ENCODE measurements at places on chromosomes 12 and 14.

DNA sequence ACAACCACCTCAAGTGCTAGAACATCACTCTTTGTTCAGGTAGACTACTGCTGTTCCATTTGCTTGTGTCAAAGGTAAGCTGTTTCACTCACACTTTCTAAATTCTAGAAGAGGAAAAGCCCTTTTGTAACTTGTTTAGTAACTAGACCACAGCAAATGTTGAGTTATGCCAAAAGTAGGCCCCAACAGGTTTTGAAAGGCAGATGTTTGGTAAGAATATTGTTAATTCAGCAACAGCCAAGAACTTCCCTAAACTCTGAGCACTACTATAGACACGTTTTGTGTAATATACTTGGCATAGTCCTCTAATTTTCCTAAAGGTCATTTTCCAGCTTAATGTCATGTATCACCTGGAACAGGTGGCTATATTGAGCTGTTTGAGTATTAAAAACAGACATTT, 79.0 kb downstream of the DCAF5 start:
- DNase-seq: no peak

DNA sequence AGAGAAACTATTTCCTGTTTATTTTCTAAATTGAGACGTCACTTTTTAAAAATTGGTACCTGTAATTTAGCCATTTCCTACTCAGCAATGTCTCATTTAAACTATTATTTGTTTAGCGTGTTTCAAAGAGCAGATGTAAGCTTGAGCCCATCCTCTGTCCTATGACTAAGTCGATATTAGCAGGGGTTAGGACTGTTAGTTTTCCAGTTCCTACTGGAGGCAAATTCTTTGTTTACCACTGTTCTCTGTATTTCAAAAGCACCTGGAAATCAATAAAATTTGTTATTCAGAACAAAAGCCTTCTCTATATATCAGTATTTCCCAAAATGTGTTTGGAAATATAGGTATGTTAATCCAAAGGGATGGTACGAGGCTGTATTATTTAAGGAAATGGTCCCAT, 42.4 kb downstream of the MDM2 start:
- DNase-seq: no peak

- DNase-seq: peak; percentile 77
These were observed 150.3 kb downstream of the TGFB3 start for GRCh38 chr14:75831455-75831854.

DNA sequence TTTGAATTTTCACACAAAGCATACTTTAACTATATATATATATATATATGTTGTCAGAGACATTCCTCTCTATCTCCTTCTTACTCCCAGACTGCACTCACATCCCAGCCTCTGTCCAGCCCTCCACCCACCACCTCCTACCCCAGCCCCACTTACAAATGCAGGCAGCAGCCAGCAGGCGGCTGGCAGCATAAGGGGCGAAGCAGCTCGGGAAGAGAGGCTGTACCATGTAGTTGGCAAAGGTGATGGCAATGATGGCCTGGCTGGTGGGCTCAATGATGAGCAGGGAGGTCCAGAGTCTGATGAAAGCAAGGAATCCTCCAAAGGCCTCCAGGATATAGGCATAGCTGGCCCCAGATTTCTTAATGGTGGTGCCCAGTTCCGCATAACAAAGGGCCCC, 2.5 kb downstream of the SLC7A7 start:
- no peak for DNase-seq

GRCh38 chr14:22492622-22493542, 96.1 kb downstream of the DAD1 start:
- no peak for DNase-seq

- no peak for DNase-seq
These were observed 52.7 kb upstream of the PTCSC3 start for GRCh38 chr14:36229262-36229661.

DNA sequence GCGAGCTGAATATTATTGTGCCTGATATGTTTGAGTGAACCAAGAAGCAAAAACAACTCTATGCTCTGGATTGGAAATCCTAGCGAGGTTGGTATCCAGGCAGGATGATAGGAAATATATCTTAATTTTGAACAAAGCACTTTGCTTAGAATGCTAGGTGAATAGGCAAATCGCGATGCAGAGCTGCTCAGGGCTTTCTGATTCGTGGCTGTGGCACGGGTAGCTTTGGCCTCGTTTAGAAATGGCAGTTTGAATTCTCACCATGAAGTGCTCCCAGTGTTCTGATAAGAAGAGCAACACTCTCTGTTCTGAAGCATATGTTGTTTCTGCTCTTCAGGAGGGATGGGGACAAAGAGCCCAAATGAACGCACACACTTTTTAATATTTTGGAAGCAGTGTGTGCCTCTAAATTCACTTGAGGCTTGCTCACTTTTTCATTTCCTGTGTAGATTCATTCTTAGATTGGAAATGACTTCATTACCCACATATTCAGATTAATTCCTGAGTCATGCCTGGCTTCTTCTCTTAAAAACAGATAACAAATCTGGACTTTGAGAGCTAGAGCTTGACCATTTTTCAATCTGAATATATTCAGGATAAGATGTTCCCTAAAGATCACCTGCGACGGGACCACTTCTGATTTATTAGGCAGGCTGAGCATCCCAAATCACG, 200.9 kb downstream of the RPAP3 start:
- no peak for DNase-seq

- peak; percentile 95 for DNase-seq
These were observed 32.2 kb downstream of the SUSD6 start for GRCh38 chr14:69643430-69644200.

DNA sequence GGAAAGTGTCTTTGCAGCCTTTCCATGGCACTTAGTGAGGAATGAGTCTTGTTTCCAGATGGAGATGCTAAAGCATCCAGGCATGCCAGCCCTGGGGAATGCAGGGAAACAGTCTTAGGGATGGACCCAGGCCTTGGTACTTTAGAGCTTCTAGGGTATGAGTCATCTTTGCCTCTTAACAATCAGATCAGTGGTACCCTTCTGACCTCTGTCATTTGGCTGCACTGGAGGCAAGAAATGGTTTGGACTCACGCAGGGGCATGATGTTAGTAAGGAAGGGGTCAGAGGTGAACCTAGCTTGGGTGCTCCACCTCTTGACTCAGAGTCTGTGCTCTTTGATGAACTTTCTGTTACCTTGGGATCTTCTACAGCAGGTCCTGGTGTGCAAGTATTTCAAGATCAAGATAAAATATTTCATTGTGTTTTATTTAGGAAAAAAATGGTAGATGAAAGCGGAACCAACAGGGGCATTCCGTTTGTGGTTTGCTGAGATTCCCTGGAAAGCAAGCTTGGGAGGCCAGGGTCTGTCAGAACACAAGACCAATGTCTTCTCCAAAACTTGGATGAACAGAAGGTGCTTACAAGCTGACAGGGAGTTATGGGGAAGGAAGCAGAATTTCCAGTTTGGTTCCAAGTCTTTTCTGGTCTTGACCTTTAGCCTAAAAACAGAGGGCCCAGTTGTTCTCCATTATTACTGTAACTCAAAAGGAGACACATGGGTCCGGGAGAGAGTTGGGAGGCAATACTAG, 216.2 kb downstream of the ZFP36L1 start:
- no peak for DNase-seq

GRCh38 chr12:46676797-46677520, 148.8 kb downstream of the SLC38A4 start:
- DNase-seq: no peak

DNA sequence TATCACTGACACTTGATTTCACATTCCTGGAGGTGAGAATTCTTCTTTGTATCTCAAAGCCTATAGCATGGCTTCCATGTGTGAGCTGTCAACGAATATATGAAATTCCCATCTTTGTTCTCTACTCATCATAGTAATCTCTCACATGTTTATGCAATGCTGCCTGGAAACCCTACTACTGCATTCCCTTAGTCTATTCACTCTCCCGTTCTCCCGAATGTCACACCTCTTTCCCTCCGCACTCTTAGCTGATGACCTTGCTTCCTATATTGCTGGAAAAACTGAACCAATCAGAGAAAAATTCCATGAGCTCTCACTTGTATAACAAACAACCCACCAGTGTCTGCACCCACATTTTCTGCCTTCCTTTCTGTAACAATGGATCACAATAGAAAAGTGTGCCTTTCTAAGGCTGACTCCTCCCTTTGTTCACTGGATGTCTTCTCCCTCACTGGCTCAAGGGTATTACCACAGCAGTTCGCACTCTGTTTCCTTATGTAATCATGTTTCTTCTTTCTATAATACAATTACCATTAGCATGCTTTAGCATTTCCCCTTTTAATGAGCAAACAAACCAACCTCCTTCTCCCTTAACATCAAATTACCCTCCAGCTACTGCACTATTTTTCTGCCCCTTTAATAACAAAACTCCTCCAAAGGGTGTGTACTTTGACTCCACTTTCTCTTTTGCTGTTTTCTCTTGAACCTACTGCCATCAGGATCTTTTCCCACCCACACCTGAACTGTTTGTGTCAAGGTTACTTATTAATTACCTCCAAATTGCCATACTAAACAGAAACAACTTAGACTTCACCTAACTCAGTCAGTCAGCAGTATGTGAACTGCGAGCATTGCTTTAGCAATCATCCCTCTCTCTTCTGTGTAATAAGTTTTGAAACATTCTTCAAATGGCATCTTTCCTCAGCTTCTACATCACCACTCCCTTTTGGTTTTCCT, 63.9 kb upstream of the CCDC196 start:
- DNase-seq: no peak

DNA sequence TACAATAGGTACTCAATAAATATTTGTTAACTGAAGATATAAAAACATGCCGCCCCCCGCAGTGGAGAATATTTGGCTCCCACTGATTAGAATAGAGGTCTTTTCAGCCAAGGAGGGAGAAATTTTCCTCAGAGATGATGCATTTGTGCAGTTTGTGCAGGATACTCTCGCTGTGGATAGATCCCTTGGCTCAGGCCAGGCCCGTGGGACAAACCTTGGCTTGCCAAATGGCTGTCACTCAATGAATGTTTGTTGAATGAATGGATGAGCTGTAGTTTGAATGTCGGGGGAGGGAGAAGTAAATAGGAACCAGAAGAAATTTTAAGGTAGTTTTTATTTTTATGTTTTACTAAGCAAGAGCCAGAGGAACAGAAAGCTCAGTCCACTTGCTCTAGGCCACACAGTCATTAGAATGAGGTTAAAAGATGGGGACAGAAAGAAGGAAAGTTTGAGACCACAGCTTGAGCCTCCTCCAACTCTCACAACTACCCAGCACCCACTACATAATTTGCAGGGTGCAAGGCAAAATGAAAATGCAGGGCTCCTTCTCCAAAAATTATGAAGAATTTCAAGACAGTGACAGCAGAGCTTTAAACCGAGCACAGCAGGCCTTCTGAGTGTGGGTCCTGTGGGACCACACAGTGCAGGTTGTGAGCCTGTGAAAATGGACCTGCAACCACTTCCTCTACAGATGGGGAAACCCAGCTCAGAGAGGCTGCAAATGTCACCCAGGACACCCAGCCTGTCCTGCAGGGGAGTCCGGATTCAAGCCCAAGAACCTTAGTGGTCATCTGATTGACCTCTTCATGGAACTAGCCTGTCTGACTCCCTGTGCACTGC, 51.4 kb downstream of the WSCD2 start:
- no peak for DNase-seq

GRCh38 chr12:108722992-108723766, 8.1 kb downstream of the CORO1C start:
- no peak for DNase-seq

DNA sequence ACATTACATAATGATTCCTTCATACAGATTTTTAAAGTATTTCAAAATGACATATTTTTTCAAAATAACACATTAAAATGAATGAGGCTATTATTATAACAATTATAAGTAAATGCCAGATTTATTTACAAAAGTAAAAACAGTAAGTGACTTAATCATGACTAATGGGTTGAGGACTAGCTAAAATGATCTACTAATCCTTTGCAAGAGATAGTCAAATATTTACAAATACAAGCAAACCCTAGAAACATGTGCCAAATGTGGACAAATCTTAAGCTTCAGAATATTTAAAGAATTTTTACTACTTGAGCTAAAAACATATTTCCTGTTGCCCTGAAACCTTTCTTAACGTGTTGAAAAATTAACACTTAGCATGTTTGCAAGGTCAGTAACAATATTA, 74.8 kb downstream of the KIF21A start:
- DNase-seq: no peak

GRCh38 chr12:124737772-124738635, 125.7 kb downstream of the SCARB1 start:
- no peak for DNase-seq

- DNase-seq: peak; percentile 71
These were observed 75.4 kb upstream of the PWP1 start for GRCh38 chr12:107610021-107610859.

GRCh38 chr12:109999983-110000505, 814 bp downstream of the ANKRD13A start:
- DNase-seq: no peak

- DNase-seq: peak; percentile 56
These were observed 19.8 kb downstream of the ZBTB42 start for GRCh38 chr14:104820669-104821228.

DNA sequence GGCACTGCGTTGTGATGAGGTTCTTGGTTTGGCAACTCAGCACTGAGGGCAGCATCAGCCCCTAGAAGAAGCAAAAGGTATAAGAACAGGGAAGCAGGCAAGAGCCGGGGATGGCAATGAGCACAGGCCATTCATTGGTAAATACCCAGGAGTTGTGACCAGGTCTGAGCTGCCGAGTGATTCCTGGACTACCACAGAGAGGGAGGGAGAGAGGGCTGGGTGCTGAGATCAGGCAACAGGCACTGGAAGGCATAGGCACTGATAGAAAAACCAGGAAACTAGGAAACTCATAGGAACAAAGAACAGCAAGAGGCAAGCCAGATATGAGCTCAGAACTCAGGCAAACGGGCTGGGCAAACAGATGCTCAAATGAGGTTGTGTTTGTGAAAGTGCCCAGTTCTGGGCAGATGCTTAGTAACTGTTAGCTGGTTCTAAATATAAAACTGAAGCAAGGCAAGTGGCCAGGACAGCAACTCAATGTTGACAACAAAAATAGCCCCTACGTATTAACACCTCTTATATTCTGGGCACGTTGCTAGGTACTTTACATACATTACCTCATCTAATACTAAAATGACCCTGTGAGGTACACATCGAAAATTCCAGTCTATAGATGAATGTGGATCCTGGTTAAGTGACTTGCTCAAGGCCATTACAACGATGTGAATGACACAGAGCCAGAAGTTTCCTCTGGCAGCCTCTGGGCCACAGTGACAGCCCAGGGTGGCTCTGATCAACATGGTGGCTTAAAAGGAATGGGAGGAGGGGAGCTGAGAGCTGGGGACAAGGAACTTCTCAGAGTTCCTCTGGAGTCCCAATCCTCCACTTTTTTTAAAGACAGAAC, 121.1 kb downstream of the PRMT8 start:
- DNase-seq: peak; percentile 25

- DNase-seq: no peak
These were observed 390 bp downstream of the BRAP start for GRCh38 chr12:111685322-111685810.
